GM06990 (cell line): ENCODE measurements at places on chromosomes 12 and 14.

DNA sequence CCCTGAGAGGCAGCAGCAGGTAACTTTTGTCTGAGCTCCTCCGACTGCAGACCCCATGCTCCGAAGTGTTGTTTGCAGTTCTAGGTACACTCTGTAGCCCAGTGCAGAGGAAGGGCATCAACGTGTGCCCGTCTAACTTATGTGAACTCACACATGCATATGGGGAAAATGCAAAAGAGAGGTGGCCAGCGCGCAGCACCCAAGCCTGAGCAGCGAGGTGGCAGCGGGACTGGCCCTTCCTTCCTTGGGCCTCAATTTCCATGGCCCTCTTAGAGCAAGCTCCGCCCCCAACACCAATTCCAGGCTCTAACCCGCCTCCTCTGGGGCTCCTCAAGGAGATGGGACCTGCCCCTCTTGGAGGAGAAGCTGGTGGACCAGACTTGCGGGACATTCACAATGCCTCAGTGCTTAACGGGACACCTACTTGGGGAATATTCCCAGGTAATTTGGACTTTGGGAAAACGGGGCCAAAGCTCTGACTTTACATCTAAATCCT, 27.7 kb downstream of the GPR68 start:
- no peak for DNase-seq

- DNase-seq: no peak
Measured at GRCh38 chr12:66058554-66058953, 72.0 kb downstream of the LLPH start.

DNA sequence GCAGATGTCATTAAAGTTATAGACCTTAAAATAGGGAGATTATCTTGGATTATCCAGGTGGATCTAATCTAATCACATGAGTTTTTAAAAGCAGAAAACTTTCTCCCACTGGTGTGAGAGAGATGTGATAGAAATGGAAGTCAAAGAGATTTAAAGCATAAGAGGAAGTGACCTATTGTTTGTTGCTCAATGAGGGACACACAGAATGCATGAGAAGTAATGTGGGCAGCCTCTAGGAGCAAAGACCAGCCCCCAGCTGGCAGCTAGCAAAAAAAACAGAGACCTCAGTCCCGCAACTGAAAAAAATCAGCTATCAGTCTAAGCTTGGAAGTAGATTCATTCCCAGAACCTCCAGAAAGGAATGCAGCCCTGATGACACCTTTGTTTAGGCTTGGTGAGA, 24.6 kb upstream of the ANP32D start:
- DNase-seq: no peak

GRCh38 chr12:78963439-78964227, 99.1 kb downstream of the SYT1 start:
- no peak for DNase-seq

DNA sequence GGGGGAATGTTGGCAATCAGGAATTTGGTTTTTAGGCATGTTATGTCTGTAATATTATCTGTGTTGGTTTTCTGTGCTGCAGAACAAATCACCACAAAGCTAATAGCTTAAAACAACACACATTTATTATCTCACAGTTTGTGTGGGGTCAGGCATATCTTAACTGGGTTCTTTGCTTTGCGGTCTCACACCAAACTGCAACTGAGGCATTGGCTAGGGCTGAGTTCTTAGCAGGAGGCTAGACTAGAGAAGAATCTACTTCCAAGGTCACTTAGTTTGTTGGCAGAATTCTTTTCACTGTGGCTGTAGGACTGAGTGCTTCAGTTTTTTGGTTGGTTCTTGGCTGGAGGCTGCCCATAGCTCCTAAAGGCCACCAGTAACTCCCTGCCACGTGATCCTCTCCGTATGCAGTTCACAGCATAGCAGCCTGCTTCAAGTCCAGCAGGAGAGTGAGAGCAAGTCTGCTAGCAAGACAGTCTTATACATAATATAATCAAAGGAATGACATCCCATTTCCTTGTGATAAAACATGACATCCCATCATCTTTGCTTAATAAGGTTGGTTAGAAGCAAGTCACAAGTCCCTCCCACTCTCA, 21.6 kb downstream of the ATF1 start:
- no peak for DNase-seq

- DNase-seq: peak; percentile 32
Measured at GRCh38 chr12:118330421-118331018, 42.2 kb downstream of the TAOK3 start.

DNA sequence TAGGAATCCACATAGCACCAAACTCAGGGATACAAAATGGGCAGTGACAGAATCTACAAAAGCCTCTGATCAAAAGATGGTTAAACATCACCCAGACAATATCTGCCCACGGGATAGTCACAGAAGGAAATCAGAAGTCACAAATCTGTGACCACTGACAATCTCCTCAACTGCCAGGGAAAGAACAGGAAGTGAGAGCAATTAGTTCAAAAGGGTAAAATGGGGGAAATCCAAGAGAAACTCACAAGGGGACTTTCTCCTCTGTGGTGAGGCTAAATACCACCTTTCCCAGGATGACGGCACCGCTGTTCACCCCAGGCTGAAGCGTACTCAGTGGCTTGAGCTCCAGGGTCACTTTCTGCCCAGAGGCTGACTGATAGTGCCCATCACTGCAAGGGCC, 10.7 kb downstream of the TTC5 start:
- DNase-seq: peak; percentile 40

DNA sequence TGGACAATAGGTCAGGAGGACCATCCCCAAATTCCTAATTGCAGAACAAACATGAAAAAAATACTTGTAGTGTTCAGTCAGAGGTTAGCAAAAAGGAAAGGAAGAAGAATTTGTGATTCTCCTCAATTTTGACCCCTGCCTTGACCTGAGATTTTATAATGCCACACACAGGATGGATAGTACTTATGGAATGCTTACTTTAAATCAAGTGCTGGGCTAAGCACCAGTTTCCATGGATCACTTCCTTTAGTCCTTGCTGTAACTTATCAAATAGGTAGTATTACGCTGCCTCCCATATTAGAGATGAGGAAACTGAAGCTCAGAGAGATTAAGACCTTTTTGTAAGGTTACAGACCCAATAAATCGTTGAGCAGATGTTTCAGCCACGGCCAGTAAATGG, 81.2 kb upstream of the OVCH1 start:
- no peak for DNase-seq

DNA sequence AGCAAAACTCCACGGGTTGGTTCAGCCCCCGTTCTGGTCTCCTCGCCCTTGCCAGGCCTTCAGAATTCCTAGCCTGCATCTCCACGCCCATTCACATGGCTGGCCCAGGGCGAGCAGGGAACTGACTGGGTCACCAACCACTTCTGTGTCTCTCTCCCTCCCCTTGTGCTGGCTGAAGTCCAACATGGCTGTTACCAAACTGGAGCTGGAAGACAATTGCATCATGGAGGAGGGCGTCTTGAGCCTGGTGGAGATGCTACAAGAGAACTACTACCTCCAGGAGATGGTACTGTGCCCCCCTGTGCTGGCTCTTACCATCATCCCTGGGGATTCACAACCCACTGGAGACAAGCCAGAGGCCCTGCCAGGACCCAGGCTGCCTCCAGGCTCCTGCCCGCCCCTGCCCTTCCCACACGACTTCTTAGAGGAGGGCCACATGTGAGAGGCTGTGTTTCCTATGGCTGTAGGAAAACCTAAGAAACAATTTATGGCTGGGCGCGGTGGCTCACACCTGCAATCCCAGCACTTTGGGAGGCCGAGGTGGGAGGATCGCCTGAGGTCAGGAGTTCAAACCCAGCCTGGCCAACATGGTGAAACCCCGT, 9.9 kb downstream of the LRRC74A start:
- no peak for DNase-seq

- DNase-seq: no peak
Measured at GRCh38 chr12:124476011-124476400, 91.4 kb downstream of the NCOR2 start.
